AG04450 (cell line): ENCODE measurements at places on chromosomes 6 and 20. TPM values are rescaled to one million over a fixed set of nuclear protein-coding genes. Genes with fewer than 3 reads are reported as not detected.

NOX3 gene
- not detected in 2 replicates for polyA plus RNA-seq

ZSCAN12 gene
- polyA plus RNA-seq = 4.0 and 5.5 TPM in 2 replicates

MCCD1 gene
- polyA plus RNA-seq = not detected in 2 replicates

CDSN gene
- polyA plus RNA-seq = not detected in 2 replicates

TSBP1 gene
- polyA plus RNA-seq = not detected in 2 replicates

GPX5 gene
- polyA plus RNA-seq = not detected in 2 replicates

TINAG gene
- not detected in 2 replicates for polyA plus RNA-seq

RPRD1B gene
- 21.5 and 23.7 TPM in 2 replicates for polyA plus RNA-seq

POU5F1 gene
- polyA plus RNA-seq = not detected in 2 replicates

SOBP gene
- polyA plus RNA-seq = 0.76 and 1.1 TPM in 2 replicates

OR12D3 gene
- not detected in 2 replicates for polyA plus RNA-seq

ECT2L gene
- polyA plus RNA-seq = 0.01 TPM in 1 of 2 replicates, not detected in the other

GINS1 gene
- polyA plus RNA-seq = 2.8 and 3.7 TPM in 2 replicates

ARFGEF3 gene
- 0.02 and 0.04 TPM in 2 replicates for polyA plus RNA-seq

DLK2 gene
- 0.62 and 0.86 TPM in 2 replicates for polyA plus RNA-seq

CDH4 gene
- 1.6 and 2.1 TPM in 2 replicates for polyA plus RNA-seq

MYL9 gene
- 273 and 380 TPM in 2 replicates for polyA plus RNA-seq

STX7 gene
- 37.0 and 42.7 TPM in 2 replicates for polyA plus RNA-seq

RAMACL gene
- polyA plus RNA-seq = 0.77 and 0.87 TPM in 2 replicates

NEURL2 gene
- polyA plus RNA-seq = 1.1 and 1.9 TPM in 2 replicates

METTL24 gene
- polyA plus RNA-seq = not detected in 2 replicates

CCDC170 gene
- polyA plus RNA-seq = 0.99 and 1.9 TPM in 2 replicates

MEP1A gene
- not detected in 2 replicates for polyA plus RNA-seq

CPNE5 gene
- 0.06 and 0.10 TPM in 2 replicates for polyA plus RNA-seq

CLVS2 gene
- polyA plus RNA-seq = not detected in 2 replicates

RNF217 gene
- polyA plus RNA-seq = 21.8 and 24.6 TPM in 2 replicates

EBF4 gene
- polyA plus RNA-seq = 0.60 and 0.98 TPM in 2 replicates

CST5 gene
- polyA plus RNA-seq = not detected in 2 replicates

SPATA25 gene
- polyA plus RNA-seq = 0.43 and 0.50 TPM in 2 replicates

CARMIL1 gene
- polyA plus RNA-seq = 0.41 and 0.55 TPM in 2 replicates

TMEM151B gene
- not detected in 2 replicates for polyA plus RNA-seq

FLRT3 gene
- polyA plus RNA-seq = 2.2 and 3.0 TPM in 2 replicates

LTB gene
- polyA plus RNA-seq = not detected in 2 replicates

CST4 gene
- not detected in 2 replicates for polyA plus RNA-seq

SYCP2 gene
- polyA plus RNA-seq = 0.24 and 0.25 TPM in 2 replicates
